ENCODE measurements at places on chromosomes 2 and 18. TPM values are rescaled to one million over a fixed set of nuclear protein-coding genes. Genes with fewer than 3 reads are reported as not detected.

ZNF514 gene
- 4.1 TPM for total RNA-seq

SLC16A14 gene
- total RNA-seq = 1.0 TPM

POLR1B gene
- 9.7 TPM for total RNA-seq

UGT1A9 gene
- not detected for total RNA-seq

All from epithelial cell of proximal tubule (primary cell).